Left lung (tissue), 14 donors: ENCODE measurements at places on chromosomes 3 and 15. TPM values are rescaled to one million over a fixed set of nuclear protein-coding genes. Genes with fewer than 3 reads are reported as not detected.

GRCh38 chr3:17742880-17743657, 638 bp upstream of the TBC1D5 start:
- DNase-seq = no peak

DNA sequence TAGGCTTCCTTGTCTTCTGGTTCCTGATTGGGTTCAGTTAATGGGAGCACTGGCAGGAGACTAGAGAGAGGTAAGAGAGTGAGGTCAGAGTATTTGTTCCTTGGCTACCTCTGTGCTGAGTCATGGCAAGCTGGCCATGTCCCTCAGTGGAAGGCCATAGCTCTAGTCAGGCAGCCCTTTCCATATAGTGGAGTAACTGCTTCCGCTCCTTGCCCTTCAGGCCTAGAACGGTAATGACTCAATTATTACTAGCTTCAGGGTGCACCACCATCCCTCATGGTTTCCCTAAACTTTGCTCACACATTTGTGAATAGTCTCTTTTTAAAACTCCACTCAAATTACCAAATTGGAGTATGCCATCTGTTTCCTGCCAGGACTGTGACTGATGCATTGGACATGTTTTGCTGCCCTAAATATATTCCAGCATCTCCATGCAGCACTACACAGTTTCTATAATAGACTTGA, 10.5 kb upstream of the ANO10 start:
- DNase-seq = no peak

DNA sequence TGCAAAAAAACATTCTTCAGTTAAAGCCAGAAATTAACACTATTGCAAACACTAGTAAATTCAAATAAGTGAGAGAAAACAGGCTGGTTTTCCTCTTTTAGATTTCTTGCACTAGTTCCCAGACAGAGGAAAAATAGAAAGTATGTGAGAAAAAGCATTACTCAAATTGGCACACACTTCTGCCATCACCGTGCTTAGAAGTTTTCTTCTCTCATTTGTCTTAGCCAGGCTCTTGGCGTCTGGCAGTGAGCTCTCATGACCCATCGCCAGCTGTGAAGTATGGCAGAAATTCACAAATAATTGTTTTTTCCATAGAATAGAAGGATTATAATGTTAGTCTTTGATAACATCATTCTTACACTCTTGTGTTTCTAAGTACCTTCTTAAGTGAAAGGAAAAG, 515.9 kb downstream of the GBE1 start:
- no peak for DNase-seq

DNA sequence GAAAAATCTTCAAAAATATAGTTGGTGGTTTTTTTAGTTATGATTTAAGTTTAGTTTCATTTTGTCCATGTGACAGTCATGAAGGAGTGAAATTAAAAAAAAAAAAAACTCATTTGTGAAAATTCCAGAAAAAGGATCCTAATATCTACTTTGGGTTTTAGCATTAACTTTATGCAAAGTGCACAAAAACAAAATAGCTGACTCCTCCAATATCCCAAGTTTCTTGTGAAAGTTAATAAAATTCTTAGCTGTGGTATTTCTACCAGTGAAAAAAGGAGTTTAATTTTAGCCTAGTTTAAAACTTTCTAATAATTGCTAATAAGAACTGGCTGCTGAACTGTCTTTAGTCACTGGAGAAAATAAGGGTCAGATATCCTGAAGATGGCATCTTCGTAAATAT, 40.8 kb upstream of the RASA2 start:
- no peak for DNase-seq

CCNB2 gene
- 11.0 TPM for total RNA-seq

GRCh38 chr3:25904206-25904605, 114.3 kb downstream of the OXSM start:
- DNase-seq = no peak

DNA sequence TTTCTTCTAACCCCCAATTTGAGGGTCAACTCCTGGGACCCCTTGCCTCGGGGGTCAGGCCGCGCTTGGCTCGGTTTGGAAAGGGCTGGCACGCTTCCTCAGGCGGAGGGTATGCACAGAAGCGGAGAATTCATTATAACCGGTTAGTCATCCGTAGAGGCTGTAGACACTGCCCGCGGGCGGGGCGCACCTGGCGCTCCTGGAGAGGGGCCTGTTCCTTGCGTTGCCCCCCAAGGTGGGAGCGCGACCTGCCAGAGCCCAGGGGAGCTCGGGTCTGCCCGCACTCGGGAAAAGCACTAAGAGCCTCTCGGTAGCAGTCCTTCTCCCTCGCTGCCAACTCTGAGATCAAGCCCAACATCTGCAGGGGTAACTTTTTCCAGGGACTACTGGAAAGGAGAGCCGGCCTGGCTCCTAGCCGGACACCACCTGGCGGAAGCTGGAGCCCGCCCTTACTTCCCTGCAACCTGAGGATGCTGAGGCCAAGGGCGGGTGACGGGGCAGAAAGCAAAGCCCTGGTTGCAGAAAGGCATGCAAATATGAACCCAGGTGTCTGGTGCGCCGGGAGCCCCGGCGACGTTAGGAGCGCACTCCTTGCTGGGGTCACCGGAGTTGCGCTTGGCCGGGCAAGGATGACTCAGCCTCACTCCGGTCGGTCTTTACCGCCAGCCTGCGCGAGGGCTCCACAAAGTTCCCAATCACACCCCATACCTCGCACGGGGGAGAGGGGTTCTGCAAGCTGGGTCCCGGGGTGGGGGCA, 1.5 kb upstream of the CACNA2D3 start:
- DNase-seq = peak; percentile 76

SLC9C1 gene
- total RNA-seq = 0.20 TPM

DLL4 gene
- total RNA-seq = 18.1 TPM

DNA sequence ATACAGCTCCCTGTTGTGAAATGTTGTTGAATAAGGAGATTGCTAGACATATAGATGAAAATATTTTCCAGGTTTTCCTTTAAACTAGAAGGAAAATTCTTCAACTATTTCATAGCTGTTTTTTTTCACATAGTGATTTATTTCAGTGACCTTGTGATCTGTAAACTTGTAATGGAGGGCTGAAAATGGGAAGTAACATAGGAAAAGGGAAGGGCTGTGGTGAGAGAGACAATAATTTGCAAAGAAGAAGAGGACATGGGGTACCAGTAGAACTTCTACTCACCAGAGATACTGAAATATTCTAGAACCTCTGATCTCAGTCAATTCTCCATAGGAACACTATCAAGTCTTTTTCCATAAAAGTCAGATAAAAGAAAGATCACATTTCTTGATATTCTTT, 60.4 kb downstream of the PLS1 start:
- no peak for DNase-seq

- no peak for DNase-seq
These were observed 153.7 kb upstream of the HES1 start for GRCh38 chr3:193982258-193982659.

MYLK gene
- 155 TPM for total RNA-seq

MEX3B gene
- total RNA-seq = 4.9 TPM

DNA sequence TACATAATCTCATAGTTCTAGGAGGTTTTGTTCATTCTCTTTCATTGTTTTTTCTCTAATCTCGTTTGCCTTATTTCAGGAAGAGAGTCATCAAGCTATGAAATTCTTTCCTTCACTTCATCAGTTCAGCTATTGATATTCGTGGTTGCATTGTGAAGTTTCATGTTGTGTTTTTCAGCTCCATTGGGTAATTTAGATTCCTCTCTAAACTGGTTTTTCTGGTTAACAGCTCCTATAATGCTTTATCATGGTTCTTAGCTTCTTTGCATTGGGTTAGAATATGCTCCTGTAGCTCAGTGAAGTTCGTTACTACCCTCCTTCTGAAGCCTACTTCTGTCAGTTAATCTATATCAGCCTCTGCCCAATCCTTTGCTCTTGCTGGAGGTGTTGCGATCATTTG, 69.4 kb upstream of the CD96 start:
- no peak for DNase-seq

SLCO2A1 gene
- total RNA-seq = 180 TPM

SLC51A gene
- total RNA-seq = 1.2 TPM

DNA sequence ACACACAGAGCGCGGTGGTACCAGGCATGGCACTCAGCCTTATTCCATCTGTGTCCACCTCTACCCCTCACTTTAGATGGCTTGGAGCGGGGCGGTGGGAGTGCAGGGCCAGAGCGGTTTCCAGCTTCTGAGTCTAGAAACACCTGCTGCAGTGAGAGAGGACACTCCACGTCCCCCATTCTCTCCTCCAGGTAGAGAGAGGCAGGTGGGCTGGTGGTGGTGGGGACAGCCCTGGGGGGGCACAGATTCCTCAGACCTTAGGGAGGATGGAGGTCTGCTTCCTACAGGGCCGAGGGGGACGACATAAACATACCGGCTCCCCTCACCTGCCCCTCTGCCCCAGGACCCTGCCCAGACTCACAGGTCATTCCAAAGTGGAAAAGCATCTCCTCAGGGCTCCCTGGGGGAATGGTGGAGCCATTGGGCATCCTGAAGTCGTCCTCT, 40.4 kb downstream of the MUC20 start:
- no peak for DNase-seq

- peak; percentile 89 for DNase-seq
These were observed 185.1 kb downstream of the GOLGA6L6 start for GRCh38 chr15:20356444-20356910.

COL6A5 gene
- 7.9 TPM for total RNA-seq

GRCh38 chr3:151275091-151275490, 3.3 kb downstream of the P2RY14 start:
- no peak for DNase-seq

GRCh38 chr3:94303266-94303665, 240.4 kb downstream of the NSUN3 start:
- DNase-seq = no peak

DNA sequence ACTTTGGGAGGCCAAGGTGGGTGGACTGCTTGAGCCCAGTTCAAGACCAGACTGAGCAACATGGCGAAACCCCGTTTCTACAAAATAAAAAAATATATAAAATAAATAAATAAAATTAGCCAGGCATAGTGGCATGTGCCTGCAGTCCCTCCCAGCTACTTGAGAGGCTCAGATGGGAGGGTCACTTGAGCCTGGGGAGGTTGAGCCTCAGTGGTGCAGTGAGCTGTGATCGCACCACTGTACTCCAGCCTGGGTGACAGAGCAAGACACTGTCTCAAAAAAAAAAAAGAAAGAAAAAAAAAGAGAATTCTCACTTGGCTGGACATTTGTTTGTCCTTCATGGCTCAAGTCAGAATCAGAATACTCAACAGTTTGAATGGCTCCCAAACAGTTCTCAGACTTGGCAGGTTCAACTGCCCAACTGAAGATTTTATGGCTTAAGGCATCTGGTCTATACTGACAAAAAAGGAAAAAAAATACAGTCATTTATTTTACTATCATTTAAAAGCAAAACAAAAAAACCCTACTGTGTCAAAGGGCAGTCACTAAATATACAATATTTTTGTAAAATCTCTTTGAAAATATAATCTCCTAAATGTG, 106.6 kb downstream of the FBXL22 start:
- DNase-seq = peak; percentile 16

DNA sequence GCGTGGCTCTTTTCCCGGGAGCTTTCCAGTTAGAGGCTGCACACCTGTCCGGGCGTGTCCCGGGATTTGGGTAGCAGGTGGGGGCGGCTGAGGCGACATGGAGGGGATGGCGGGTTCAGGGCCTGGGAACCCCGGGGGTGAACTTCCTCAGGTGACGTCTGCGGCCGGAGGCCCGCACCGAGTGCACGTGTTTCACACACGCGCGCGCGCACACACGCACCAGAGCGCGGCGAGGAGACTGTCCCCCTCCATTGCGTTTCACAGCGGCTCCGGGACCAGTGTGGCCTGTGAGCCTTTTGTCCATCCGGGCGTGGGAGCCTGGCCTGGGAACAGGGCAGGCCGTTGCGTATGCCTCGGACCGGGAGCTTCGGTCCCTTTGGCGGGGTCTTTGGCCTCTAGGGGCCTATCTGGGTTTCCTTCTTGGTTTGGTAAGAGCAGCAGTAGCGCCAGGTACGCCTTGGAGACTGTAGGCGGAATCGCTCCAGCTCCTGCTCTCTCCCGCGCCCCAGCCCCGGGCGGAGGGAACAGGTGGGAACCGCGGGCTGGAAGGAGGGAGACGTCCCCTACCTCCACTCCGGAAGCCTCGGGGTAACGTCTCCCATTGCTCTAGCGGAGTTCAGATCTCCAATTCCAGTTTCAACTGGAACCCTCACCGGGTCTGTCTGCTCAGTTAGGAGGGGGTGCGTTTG, 220.0 kb downstream of the MEIS2 start:
- peak; percentile 74 for DNase-seq

- DNase-seq = no peak
These were observed 31.1 kb downstream of the FAM174B start for GRCh38 chr15:92624401-92624991.

DNA sequence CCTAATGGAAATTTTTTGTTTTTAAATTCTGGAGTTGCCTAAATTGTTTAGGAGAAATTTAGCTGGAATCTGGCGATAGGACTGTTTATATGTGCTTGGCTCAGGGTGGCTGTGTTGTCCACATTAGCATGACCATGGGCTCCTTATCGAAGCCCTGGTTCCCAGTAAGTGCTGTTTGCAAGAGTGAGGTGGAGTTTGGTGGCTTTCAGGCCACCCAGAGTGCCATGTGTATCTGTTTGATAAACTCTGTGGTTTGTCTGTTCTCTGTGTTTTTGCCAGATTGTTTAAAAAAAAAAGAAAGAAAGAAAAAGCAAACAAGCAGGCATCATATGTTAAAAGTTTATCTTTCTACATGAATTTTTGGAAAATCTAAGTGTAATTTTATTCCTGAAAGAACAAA, 51.5 kb downstream of the PLCL2 start:
- DNase-seq = no peak

DNA sequence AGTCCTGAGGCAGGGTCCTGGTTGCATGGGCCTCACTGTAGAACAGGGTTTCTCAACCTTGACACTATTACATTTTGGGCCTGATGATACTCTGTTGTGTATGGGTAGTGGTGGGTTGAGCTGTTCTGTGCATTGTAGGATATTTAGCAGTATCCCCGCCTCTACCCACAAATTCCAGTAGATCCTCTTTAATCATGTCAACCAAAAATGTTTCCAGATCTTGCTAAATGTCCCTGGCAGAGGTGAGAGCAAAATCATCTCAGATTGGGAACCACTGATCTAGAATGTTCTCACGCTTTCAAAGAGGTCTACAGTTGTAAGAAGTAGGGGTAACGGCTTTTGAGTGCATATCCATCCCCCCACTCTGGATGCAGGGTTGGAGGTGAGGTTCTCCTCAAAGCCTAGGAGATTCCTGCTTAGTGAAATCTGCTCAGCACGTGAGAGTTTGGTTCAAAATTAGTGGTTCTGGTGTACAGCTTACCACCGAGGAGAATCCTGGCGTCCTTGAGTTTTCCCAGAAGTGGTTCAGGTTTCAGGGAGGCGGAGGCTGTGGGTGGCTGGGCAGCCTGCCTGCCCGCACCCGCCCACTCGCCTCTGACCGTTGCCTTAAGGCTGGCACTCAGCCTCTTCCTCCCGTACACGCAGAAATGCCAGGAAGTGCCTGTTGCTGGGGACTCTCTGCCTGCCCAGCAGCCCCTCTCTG, 5.3 kb downstream of the ACVR2B start:
- peak; percentile 86 for DNase-seq

WDR49 gene
- total RNA-seq = 6.0 TPM

DNA sequence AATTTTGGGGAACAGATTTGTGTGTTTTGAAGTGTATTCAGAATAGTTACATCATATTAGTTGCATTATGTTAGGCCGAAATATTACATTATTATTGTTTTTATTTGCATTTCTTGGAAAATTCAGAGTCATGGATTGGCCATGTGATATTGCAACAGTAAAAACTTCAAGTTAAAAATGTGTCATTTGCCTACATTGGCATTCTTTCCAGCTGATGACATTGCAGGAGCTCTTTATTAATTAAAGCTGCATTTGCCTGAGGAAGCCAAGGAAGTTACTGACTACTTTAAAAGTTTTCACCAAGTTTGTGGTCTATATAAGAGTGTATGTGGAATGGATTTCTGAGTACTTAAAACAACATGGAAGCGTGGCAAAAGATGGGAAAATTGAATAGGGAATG, 726.4 kb upstream of the SGO1 start:
- no peak for DNase-seq

PAK2 gene
- 71.6 TPM for total RNA-seq
